ENCODE measurements at places on chromosomes 7 and 10. TPM values are rescaled to one million over a fixed set of nuclear protein-coding genes. Genes with fewer than 3 reads are reported as not detected.
A peak's percentile ranks its signal among the peaks of the same experiment; 100 is the strongest.

The IFIT1B gene
- not detected for total RNA-seq

The KLLN gene
- total RNA-seq: 1.2 TPM

The VTI1A gene
- 28.1 TPM for total RNA-seq

GRCh38 chr10:72924351-72924750, 30.3 kb downstream of the PLA2G12B start:
- DNase-seq: no peak

- no peak for DNase-seq
These were observed 30.9 kb downstream of the MRPS33 start for GRCh38 chr7:140983802-140984201.

DNA sequence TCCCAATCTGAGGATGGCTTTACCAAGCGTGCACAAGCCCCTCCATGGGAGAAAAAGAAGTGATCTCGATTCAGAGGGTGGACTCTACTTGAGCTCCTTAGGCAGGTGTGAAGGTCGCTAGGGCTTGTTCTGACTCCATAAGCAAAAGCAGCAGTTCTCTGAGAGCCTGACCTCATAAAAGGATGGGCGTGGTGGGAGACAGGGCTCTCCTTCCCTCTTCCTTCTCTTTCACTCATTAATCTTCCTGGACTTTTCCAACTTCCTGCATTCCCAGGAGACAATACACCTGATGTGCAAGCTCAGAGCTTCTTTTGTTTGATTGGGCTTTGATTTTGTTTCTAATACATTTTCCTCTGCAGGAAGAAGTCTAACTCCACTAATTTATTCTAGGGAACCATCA, 22.3 kb upstream of the TMEM72 start:
- DNase-seq: no peak

DNA sequence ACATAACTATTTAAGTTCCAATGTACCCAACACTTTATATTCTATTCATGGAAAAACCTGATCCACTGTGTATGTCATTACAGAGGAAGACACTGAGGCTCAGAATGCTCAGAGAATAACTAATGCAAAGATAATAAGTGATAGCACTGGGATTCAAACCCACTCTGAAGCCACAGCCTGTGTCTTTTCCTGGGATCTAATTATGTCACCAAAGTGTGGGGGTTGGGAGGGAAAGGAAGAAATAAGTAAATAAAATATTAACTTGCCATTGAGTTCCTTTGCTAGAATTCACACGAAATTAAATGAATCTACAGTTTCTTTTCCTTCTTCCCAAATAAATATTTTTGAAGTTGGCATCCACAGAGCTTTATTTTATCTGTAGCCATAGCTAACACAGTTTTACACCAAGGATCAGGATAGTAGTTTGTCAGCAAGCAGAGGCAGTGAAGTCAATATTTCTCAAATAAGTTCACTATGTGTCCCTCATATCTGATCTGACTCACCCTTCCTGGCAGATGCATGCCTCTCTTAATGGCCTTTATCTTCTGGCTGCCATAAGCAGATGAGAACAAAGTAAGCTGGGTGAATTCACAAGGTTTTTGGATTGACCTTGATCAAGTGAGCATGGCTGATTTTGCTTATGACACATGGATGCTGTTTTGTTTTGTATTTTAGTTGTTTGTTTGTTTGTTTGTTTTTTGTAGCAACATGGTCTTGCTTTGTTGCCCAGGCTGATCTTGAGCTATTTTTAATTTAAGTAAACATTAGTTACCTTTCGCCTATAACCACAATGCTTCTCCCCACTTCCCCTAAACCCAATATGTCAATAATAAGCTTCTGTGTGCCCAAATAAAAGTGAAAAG, 6.3 kb downstream of the RAPGEF5 start:
- no peak for DNase-seq

- no peak for DNase-seq
These were observed 1246.7 kb upstream of the SORCS1 start for GRCh38 chr10:108411206-108411605.

GRCh38 chr10:101188942-101189341, 40.3 kb downstream of the LBX1 start:
- no peak for DNase-seq

GRCh38 chr10:112848228-112848627, 101.8 kb upstream of the TCF7L2 start:
- DNase-seq: no peak

DNA sequence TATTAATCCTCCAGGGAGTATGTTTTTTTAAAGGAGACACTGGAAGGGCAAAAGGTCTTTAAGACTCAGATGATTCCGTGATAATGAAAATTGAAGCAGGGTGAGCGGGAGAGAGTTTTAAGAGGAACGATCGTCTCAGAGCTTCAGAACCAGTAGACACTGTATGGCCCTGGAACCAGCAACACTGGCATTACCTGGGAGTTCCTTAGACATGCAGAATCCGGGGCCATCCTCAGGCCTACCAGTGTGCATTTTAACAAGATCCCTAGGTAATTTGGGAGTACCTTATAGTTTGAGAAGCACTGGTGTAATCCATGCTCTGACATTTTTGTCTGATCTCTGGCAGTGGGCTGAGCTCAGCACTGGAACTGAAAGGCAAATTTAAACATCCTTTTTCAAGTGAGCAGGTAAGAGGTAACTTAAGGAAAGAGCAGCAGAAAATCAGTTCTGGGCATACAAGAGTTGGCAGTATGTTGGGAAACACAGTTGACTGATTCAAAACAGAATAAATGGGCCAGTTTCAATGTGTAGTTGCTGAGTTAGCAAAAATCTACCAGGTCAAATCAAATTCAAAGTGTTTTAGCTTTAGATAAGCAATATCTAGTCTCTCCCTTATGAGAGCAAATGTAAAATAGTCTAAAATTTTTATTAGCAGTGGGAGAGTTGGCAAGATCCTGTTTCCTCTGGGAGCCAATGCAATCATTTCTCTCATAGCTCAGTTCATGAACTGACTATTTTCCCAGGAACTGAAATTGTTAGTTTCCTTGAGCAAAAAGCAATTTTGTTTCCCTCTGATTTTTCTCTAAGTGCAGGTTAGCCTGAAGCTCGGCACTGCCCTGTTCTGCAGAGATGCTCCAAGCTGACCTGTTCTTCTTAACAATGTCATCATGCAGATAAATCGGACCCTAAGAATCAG, 97.2 kb upstream of the ELMO1 start:
- DNase-seq: no peak

DNA sequence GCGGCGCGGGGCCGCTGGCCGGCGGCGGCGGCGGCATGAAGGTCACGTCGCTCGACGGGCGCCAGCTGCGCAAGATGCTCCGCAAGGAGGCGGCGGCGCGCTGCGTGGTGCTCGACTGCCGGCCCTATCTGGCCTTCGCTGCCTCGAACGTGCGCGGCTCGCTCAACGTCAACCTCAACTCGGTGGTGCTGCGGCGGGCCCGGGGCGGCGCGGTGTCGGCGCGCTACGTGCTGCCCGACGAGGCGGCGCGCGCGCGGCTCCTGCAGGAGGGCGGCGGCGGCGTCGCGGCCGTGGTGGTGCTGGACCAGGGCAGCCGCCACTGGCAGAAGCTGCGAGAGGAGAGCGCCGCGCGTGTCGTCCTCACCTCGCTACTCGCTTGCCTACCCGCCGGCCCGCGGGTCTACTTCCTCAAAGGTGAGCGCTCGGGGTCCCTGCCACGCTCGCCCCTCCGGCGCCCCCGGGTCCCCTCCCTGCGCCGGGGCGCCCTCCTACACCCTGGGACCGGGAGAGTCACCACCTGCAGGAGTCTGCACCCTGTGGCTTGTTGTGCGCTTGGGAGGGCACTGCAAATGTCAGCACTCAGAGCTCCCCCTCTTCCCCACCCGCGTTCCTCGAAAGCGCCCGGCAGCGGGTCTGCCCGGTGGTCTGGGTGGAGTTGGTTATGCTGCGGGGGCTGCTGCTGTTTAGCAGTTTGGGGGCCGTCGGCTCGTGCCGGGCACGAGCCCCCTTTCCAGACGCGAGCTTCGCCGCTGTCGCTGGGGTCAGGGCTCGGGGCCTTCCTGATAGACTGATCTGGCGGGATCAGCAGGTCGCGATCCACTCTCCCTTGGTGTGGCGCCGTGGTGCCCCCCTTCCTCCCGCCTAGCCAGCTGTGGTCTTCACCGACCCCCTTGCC, 627 bp downstream of the DUSP5 start:
- peak; percentile 62 for DNase-seq

GRCh38 chr10:10438335-10439100, 579.2 kb upstream of the CELF2 start:
- peak; percentile 11 for DNase-seq

DNA sequence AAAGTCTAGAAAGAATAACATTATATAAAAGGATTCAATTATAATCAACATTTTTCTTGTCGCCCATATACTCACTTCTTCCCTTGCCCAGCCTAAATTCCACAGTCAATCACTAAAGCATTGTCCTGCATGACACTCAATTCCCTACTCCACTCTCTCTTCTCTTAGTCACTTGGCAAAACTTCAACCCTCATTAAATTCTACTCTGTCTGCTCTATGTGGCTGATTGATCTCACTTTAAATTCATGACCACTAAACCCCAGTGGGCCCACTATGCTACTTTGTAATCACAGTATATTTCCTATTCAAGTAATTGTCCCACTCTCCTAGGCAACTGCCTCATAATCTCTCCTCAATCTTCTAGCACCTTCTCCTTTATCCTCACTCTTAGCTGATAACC, 54.1 kb downstream of the MTERF1 start:
- peak; percentile 7 for DNase-seq

All from myocyte (in vitro differentiated cells).